ENCODE measurements at places on chromosomes 5 and 9.

DNA sequence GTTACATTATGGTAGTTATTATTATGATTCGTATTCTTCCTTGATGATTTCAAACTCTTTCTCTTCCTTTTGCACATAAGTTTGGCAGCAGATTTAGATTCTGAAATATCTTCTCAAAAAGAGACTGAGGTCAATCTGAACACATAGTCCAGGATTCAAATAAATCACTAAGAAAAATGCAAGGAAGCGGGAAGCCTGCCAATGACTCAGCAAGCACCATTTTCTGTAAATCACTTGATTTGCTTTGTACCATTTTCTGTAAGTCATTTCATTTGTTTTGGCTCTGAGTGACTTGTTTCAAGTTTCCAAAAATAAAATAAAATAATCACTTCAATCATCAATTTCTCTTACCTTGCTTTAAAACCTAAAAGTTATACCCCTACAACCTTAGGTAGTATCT, 24.6 kb upstream of the GLIS3 start:
- peak; percentile 49 for DNase-seq

DNA sequence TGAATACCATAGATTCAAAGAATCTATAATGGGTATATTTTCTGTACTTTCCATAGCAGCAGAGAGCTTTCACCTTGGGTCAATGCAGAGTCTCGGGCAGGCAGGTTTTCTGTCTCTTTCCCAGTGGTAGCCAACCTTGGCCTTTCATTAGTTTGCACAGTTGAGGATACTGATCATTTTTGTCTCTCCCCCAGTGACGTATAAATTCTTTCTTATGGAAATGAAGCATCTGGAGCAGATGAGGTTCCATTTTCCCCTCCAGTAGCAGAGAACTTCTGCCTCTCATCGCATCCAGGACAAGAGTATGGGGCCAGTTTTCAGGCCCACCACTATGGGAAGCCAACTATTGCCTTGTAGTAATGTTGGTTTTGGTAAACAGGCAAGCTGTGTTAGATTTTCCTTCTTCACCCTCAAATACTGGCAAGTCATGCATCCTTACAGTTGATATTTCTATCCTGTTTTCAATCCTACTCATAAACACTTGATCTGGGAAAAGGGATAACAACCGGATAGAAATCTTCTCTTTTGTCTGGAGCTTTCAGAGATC, 845.2 kb upstream of the CDH18 start:
- no peak for DNase-seq

DNA sequence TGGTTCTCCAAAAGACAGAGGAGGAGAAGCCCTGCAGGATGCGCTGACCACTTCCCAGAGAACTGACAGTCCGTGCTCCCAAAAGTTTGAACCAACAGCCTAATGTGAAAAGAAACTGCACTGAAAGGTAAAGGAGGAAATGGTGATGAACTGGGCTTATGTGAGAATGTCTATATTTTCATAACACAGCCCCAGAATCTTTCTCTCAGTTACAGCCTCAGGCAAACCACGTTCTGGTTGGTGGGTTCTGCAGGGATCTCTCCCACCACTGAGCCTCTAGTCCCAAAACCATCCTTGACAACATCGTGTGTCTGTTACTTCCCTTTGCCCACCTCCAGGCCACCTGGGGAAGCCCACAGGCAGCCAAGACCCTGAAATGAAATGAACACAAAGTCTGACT, 23.9 kb downstream of the SPARC start:
- no peak for DNase-seq

- peak; percentile 83 for DNase-seq
Measured at GRCh38 chr9:91197232-91198181, 164.2 kb downstream of the AUH start.

- no peak for DNase-seq
Measured at GRCh38 chr5:123099514-123100151, 10.6 kb downstream of the PRDM6 start.

GRCh38 chr5:138662599-138662998, 87.4 kb upstream of the HSPA9 start:
- peak; percentile 42 for DNase-seq

- DNase-seq = no peak
Measured at GRCh38 chr9:105103776-105104175, 140.7 kb upstream of the SLC44A1 start.

All from GM03348 (cell line).